H1 (cell line): ENCODE measurements at places on chromosomes 7 and 10.

DNA sequence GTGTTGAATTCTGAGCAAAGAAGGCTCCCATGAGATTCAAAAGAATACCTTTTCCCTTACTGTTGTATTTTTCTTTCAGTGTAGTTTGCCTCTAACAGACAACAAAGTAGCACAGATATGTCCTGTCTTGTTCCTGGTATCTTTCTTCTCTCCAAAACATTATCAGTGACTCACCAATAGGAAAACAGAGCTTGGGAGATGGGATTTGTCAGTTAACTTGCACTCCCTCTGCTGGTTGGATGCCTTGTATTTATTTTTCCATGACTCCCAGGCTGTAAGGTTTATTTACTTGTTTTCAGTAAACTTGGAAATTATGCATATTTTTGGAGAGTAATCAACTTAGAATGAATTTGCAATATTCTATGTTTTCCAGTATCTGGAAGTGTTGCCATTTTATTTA is 129.7 kb downstream of the SAMD9 start:
- DNase-seq, result no peak

DNA sequence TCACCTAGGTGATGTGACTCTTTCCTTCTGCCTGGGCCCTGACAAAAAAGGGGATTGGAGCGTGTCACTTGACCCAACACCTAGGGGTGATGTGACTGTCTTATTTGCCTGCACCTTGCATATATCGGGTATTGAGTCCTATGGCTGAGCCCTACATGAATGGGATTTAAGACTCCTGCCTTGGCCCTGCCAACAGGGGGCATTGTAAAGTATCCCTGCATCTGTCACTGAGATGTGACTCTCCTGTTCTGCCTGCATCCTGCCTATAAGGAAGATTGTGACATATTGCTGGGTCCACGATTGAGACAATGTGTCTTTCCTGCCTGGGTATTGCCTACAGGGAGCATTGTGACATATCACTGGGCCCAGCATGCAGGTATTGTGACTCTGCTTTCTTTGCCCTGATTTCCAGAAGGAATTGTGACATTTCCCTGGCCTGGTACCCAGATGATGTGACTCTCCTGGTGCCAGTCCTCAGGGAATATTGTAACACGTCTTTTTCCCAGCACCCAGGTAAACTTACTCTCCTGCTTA is 14.2 kb upstream of the ZNF107 start:
- DNase-seq, result no peak

- DNase-seq, result no peak
Observed at GRCh38 chr7:150838965-150839650, 13.2 kb upstream of the AOC1 start.

DNA sequence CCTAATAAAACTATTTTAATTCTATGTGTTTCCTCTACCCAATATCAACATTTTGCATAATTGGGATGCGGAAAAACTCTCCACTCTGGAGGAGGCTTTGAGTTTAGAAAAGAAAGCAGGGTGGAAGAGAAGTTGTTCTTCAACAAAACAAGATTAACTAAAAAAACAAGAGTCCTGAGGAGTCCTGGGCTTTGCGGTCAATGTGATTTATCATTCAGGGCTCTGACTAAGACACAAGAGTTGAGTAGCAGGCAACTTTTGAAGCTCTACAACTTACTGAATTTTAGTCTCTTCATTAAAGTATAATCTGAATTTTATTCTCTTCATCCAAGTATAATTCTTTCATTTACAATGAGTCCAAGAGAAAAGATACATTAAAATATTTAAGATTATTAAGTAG is 18.3 kb upstream of the TMEM26 start:
- DNase-seq, result no peak

- no peak for DNase-seq
Observed at GRCh38 chr7:128304212-128304611, 39.5 kb downstream of the RBM28 start.

GRCh38 chr7:4703532-4703931 is 21.4 kb downstream of the FOXK1 start:
- no peak for DNase-seq

DNA sequence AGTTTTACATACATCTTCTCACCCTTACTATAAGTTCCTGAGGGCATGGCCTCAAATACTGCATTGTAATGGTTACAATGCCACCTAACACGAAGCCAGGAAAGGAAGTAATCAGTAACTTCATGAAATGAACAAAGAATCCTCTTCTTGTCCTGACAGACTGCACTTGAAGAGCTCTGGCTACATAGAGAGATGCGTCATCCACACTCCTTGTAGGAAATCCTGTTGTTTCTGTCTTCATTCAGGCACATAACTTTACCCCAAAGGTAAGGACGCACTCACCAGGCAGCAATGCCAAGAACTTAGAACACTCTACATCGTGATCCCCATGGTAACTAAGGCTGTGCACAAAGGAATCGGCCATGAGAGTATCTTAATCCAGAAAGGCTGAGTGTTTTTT is 80.3 kb upstream of the ARID5B start:
- DNase-seq, result no peak

- no peak for DNase-seq
Observed at GRCh38 chr7:39616138-39616537, 7.2 kb upstream of the RALA start.

- no peak for DNase-seq
Observed at GRCh38 chr7:39757604-39758003, 134.2 kb downstream of the RALA start.

DNA sequence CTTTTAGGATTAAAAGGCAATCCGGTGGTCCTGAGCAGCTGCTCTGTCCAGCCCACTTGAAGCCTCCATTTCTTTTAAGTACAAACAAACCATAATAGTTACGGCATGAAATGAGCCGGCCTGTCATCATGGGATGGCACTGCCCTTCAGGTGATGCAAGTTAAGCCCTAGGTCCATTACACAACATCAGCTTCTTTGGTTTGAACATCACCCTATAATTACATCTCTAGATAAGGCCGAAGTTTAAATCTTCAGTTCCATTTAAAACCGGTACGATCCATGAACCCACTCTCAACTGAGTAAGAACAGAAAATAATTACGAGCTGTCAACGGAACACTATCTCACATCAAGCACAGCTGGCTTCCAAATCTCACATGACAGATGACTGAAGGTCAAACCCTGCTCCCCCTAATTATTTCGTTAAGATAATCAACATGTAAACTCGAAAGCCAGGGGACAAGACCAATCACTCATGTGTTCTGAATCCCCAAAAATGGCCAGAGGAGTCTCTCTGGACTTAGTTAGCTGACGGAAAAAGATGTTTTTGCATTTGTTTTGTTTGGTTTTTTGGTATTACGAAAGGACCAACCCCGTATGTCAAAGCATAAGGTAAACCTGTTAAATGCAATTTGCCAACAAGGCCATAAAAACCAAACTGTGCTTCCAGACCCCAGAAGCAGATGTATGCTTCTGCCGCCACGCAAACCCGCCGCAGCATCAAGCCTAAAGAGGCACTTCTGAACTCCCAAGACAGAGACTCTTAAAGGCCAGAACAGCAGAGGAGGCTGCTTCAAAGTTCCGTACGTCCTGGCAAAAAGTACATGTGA is 10.8 kb downstream of the GNA12 start:
- DNase-seq, result no peak

DNA sequence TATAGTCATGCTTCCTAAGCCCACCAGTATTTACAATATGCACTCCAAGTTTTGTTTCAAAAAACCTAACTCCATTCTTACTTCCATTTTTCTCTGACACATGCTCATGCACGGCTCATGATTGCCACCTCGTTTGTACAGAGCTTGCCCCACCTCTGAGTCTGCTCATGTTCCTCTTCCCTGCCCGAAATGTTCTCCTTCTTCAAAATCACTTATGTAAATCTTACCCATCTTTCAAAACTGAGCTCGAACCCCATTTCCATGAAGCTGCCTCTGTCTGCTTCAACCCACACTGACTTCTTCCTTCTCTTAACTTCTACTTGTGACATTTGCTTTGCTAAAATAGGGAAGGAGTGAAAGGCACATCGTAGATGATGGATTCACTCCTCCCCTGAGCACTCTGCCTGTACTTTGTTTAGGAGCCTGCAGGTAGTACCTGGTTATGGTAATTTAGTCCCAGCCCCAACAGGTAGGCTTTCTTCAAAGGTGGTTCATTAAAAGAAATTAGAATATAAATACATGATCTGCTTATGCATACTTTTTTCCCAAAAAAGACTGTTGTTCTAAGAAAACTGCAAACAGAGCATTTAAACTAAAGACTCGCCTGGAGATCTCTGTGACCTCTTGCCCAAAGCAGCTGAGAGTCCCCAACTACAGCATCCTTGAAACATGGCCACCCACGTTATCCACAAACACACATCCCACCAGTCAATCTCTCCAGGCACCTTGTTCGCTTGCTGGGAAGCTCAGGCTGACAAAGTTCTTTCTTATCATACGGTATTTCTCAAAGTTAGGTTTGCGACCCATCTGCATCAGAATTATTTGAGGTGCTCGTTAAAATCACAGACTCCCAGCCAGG is 172.0 kb downstream of the DGKI start:
- DNase-seq, result no peak

DNA sequence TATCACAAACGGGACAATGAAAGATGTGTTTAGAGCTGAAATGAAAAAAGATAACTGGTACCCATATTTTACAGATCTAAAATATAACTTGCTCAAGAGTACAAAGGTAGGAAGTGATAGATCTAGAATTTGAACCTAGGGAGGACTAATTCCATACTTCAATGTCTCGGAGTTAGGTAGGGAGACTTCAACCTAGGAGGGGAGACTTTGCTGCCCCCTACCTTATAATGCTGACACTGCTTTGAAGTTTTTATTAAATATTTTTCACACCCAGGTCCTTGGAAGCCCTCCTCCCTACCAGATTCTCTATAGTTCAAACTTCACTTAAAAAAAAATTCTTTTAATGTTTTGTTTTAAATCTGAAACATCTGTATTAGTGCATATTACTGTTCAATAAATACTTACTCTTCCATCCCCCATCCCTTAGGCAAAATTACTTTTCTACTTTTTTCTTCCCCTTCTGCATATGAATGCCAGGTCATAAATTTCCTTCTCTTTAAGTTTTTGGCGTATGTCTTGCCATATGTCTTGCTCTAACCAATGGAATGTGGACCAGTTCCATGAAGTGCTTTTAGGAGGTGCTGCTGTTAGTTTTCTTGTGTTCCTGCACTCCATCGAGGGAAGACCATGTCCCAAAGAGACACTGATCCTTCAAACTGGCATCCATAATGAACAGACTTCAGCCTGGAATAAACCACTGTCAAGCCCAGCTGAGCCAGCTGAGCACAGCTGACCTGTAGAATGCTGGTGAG is 57.8 kb downstream of the MICU1 start:
- no peak for DNase-seq

GRCh38 chr10:131929122-131929845 is 28.5 kb downstream of the PPP2R2D start:
- DNase-seq, result no peak

DNA sequence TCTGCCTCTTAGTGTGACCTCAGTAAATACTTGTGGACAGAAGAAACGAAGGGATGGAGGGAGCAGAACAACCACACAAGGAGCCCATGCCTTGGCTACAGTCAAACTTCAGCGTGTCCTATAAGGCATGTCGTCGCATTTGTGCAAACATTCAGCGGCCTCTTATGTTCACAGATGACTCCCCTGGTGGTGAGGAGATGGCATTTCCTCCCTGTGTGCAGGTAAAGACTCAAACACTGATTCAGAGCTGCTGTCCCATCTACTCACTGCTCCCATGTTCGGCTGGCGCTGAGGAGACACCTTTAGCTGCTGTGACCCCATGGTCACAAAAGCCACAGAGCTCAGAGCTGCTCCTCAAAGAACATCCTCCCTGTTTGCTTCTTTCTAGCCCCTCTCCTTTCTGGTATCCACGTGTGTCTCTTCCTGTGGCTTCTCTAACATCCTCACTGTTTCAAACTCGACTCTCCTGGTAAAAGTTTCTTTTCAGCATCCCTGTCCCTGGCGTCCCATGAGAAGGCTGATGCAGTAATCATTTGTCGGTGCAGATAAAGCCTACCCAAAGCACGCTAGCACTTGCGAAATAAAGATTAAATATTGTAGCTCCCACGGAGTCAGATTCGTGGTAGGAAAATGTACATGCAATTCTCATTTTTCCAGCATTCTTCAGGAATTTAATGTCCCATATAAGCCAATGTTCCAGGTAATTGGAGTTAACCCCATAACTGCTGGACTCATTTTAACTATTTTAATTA is 124.9 kb upstream of the NEBL start:
- no peak for DNase-seq

DNA sequence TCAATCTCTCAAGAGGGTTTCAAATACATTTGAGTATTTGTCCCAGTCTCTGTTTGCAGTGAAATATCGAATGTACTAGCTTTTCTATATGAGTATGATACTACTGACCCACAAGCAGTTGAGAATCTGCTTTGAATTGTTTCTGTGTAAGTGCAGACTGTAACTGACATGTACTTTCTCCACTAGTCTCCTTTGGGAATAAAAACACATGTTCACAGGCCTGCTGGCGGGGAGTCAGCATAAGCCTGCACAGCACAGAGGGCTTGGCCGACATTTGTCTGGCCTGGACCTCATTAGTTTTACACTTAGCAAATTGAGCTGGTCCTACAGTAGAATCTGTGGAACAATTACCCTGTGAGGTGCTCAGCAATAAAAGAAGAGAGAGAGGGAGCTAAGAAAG is 72.6 kb downstream of the ITGB8 start:
- no peak for DNase-seq

DNA sequence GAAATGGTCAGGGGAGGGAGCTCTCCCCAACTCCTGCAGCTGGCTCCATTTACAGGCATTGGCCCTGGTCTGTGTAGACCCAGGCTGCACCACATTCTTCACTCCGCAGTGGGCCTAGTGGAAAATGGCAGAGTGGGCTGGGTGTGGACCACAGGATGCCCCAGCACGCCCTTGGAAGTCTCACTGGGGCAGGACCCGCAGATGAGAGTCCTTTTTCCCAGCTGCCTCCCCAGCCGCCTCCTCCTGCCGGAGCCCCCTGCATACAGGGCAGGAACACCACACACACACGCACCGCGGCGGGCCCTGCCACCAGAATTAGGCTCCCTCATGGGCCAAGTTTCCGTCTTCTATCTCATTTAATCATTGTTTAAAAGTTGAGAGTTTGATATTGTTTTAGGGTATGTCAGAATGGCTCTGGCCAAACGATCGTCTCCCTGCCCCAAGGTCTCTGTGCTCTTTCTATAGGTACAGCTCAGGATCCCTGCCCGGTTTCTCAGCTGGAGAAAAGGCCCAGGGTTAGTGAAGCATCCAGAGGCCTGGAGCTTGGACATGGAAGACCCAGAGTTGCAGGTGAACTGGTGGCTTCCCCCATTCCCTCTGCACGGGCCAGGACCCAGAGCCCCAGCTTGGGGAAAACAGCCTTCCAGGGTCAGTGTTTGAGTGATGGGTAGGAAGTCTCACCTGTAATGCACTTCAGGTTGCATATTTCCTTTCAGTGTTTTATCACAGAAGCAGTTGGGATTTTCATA is 42.0 kb downstream of the ZNF467 start:
- DNase-seq, result no peak

- no peak for DNase-seq
Observed at GRCh38 chr10:69506487-69506833, 55.2 kb downstream of the TSPAN15 start.

- DNase-seq, result no peak
Observed at GRCh38 chr7:139561-140243, 52.7 kb upstream of the FAM20C start.

GRCh38 chr7:69843653-69844052 is 245.4 kb downstream of the AUTS2 start:
- no peak for DNase-seq

- no peak for DNase-seq
Observed at GRCh38 chr10:49834976-49835375, 72.9 kb upstream of the OGDHL start.
